ENCODE measurements at places on chromosomes 7 and 10. TPM values are rescaled to one million over a fixed set of nuclear protein-coding genes. Genes with fewer than 3 reads are reported as not detected.

- DNase-seq, result no peak
Measured at GRCh38 chr10:2887391-2888070, 179.8 kb upstream of the PFKP start.

- DNase-seq, result no peak
Measured at GRCh38 chr10:29023678-29024077, 265.2 kb upstream of the LYZL1 start.

DNA sequence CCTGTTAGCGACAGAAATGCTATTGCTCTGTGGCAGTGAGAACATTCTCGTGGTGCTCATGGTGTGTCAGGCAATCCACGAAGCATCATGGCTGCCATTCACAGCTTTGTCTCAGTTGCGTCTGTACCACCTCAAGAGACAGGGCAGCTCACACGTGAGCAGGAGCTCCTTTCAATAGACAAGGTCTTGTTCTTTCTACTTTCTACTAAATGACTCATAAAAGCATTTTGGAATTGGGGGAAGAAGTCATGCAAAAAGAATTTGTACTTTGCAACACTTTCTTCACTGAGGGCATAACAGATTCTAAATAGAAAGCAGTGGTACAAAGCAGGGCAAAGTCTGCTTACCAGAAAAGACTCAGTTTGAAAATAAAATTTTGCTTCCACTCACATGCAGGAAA lies 638.5 kb downstream of the PHTF2 start:
- no peak for DNase-seq

DNA sequence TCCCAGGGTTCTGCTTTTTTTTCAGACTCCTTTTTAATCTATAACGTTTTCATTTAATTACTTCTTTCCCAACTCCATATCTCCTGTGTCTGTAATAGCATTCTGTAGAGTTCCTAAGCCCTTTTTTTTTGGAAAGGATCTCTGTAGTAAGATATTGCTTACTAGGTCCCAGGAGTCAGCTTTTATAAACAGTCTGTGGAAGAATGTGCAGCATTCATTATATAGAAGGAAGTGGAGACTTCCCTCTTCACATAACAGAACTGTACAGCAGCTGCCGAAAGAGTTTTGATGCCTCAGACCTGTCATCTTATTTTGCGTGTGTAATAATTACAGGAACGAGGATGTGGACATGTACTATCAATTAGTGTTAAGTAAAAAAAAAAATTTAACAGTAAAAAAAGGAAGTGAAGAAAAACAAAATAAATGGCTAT lies 7.4 kb upstream of the STEAP4 start:
- no peak for DNase-seq

LFNG gene
- total RNA-seq, result 8.0 TPM

DNA sequence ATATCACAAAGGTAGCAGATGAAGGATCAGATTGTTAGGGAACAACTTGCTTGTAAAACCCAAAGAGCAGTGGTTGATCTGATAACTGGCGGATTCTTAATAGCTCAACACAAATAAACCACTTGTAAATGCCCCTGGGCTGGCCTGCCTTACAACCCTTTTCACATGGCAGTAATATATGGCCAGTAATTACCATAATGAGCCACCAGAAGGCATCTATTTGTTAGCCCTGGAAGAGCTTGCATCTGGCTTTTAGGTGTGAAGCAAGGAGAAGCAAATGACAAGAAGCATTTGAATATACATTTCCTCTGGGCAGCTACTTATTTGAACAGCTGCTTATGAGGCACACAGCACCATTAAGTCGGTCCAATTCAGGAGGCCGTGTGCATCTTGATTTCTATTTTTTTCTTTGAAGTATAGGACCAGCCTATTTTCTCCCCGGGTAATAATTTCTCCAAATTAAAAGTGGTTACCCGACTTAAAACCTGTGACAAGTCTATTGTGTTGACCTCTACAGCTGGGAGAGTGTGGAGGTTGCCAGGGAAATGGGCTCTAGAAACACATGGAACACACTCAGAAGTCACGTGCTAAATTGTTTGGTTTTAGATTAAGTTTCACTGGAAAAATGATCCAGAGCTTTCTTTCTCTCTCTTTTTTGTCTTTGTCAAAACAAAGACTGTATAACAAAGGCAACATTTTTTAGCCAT lies 113.4 kb downstream of the SEM1 start:
- DNase-seq, result no peak

- no peak for DNase-seq
Measured at GRCh38 chr10:114855776-114856543, 34.4 kb downstream of the FHIP2A start.

SUN3 gene
- not detected for total RNA-seq

GRCh38 chr10:68184546-68184945 lies 47.4 kb downstream of the ATOH7 start:
- no peak for DNase-seq

DNA sequence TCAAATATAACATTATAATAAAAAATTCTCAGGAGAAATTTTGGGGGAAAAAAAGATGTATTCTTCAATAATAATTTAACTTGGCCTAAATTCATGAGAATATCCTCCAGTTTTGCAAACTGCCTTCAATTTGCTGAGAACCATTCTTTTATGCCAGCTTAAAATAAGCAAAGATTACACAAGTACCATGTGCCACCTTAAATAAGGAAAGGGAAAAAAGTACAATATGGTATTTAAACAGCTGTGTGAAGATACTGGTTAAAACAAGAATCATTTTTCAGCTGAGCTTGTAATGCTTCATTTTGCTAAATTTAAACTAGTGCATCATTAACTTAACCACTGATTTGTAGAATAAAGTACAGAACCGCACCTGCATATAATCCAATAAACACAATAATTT lies 217.8 kb downstream of the LRRN3 start:
- no peak for DNase-seq

DNA sequence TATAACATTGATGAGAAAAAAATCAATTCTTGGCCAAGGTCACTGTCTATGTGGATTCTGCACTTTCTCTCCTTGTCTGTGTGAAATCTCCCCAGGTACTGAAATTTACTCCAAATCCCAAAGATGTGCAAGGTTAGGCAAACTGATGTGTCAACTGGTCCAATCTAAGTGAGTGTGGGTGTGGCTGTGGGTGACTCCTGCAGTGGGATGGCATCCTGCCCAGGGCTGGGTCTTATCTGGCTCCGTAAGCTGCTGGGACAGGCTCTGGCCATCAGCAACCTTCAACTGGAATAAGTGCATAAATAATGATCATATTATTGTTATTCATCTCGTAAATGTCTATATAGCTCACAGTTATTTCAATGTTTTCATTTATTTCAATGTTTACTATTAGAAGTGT lies 79.3 kb downstream of the JCAD start:
- DNase-seq, result no peak

ANXA8 gene
- not detected for total RNA-seq

- DNase-seq, result no peak
Measured at GRCh38 chr10:71727105-71727737, 7.6 kb upstream of the C10orf105 start.

- no peak for DNase-seq
Measured at GRCh38 chr10:13087986-13088618, 11.9 kb upstream of the OPTN start.

- DNase-seq, result no peak
Measured at GRCh38 chr7:26912338-26912737, 47.9 kb upstream of the SKAP2 start.

- DNase-seq, result no peak
Measured at GRCh38 chr7:151103973-151104372, 17.7 kb downstream of the AGAP3 start.

DNA sequence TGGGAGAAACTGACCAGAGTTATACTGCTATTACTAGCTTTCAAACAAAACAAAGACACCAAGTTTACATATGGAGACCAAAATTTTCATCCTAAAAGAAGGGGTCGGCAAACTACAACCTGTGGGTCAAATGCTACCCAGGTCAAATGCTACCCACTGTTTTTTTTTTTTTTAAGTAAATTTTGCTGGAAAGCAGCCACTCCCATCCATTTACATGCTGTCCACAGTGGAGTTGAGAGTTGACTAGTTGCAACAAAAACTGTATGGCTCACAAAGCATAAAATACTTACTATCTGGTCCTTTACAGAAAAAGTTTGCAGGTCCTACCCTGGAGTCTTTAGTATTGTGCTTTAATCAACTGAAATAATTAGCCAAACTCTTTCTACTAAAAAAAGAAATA lies 91.4 kb downstream of the SIRT1 start:
- DNase-seq, result no peak

DNA sequence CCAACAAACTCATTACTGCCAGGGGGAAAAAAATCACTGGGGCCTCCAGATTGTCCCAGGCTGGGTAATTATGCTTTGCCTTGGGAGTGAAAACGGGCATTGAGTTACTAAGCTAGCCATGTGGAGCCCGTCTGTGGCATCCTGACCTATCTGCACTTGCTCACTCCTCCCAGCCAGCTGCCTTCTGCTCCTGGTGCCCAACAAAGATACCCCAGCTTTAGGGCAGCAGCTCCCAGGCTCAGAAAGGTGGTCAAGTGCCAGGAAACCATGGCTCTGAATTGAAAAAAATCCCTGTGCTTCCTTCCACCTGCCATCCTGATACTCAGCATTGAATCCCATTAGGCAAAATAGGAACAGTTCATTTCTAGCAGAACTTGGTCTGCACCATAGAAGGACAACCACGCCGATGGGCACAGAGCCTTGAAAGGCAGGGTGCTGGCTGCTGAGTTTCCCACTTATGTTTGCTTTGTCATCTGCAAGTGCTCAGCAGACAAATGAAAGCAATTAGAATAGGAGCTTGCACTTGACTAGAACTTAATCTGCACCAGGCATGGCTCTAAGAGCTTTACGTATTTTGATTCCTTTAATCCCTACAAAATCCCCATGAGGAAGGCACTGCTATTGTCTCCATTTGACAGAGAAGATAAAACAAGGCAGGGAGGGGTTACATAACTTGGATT lies 42.8 kb downstream of the HSPA12A start:
- DNase-seq, result no peak

ACSM6 gene
- total RNA-seq, result not detected

HOXA7 gene
- total RNA-seq, result 0.28 TPM

DNA sequence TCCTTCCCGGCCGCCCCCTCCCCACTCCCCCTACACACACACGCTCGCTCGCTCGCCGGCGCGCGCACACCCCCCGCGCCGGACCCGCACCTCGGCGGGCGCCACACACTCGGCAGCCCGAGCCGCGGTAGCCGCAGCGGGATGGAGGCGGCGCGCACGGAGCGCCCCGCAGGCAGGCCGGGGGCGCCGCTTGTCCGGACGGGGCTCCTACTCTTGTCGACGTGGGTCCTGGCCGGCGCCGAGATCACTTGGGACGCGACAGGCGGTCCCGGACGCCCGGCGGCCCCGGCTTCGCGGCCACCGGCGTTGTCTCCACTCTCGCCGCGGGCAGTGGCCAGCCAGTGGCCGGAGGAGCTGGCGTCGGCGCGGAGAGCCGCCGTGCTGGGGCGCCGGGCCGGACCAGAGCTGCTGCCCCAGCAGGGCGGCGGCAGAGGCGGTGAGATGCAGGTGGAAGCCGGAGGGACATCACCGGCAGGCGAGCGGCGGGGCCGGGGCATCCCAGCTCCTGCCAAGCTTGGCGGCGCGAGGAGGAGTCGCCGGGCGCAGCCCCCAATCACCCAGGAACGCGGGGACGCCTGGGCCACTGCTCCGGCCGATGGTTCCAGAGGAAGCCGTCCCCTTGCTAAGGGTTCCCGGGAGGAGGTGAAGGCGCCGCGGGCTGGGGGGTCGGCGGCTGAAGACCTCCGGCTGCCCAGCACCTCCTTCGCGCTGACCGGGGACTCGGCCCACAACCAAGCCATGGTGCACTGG lies at the start of gene SORCS3:
Gene SORCS3, plus strand, starts transcription at position 104 of the 750 bp plus-strand sequence.
- DNase-seq, result no peak

GRCh38 chr7:85535974-85536729 lies 349.3 kb upstream of the SEMA3D start:
- no peak for DNase-seq

AKR1D1 gene
- total RNA-seq, result not detected

GRCh38 chr7:79340212-79340611 lies 113.3 kb downstream of the MAGI2 start:
- DNase-seq, result no peak

GRCh38 chr10:636769-637168 lies 52.7 kb downstream of the DIP2C start:
- no peak for DNase-seq

DNA sequence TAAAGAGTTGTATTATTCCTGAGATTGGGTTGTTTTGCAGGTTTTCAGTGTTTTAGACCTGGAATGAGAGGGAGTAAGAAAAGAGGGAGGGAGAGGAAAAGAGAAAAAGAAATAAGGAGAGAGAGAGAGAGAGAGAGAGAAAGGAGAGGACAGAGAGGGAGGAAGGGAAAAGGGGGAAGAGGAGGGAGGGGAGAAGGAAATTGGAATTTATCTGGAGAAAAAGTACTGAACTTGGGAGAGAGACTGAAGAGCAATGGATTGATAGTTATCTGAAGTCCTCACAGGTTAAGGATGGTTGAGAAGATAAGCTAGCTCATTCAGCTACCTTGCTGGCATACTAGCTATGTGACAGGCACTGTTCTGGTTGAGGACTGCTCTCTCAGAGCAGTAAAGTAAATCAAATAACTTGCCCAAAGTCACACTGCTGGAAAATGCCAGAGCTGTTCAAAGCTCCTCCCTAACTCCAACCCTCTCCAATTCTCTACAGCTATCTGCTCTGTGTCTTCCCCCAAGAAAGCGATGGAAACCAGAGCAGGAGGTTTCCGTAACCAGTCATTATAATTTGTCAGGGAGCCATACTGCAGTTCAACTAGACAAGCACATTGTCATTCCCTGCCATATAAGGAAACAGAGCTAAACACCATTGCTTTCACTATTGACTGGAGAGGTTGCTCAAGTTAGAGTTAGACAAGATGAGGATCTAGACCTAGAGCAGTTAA lies 10.7 kb downstream of the CALD1 start:
- no peak for DNase-seq

MACROH2A2 gene
- total RNA-seq, result 0.68 TPM

DNA sequence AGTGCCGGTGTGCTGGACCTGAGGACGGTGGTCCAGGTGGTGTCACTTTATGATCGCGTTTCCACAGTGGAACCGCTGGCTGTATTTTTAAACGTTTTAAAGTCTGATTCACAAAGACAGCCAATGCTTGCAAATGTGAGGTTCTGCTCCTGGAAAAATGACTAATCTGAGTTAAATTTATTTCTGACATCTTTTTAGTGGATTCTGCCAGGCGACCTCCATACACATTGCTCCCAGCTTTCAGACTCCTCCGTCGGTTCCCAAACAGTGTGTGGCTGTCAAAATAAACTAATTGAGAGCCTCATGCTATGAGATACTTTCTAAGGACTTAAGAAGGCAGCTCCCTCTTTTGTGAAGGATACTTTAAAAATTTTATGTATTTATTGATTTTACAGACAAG lies 12.7 kb upstream of the TTYH3 start:
- no peak for DNase-seq

CDK1 gene
- 2.0 TPM for total RNA-seq

NCAPG2 gene
- 4.1 TPM for total RNA-seq

GRCh38 chr10:124181656-124182055 lies 88.3 kb upstream of the CHST15 start:
- DNase-seq, result no peak

MMD2 gene
- total RNA-seq, result not detected

Measured in thoracic aorta (tissue), 2 donors.